Thoracic aorta endothelial cell (primary cell): ENCODE measurements at places on chromosomes 16 and 17. TPM values are rescaled to one million over a fixed set of nuclear protein-coding genes. Genes with fewer than 3 reads are reported as not detected.

C17orf67 gene
- 1.6 TPM in 2 replicates for total RNA-seq

LRRC36 gene
- 0.13 and 0.86 TPM in 2 replicates for total RNA-seq

SLC25A10 gene
- total RNA-seq: 16.2 and 23.7 TPM in 2 replicates

TEKT1 gene
- not detected in 2 replicates for total RNA-seq

SPIRE2 gene
- total RNA-seq: 1.2 and 2.2 TPM in 2 replicates

ZPBP2 gene
- not detected in 2 replicates for total RNA-seq

PPL gene
- total RNA-seq: 0.14 and 0.27 TPM in 2 replicates

SLC5A11 gene
- 0.07 TPM in 1 of 2 replicates, not detected in the other for total RNA-seq

NR1D1 gene
- total RNA-seq: 2.1 and 2.6 TPM in 2 replicates

UMOD gene
- total RNA-seq: not detected in 2 replicates

MVD gene
- 39.1 and 72.0 TPM in 2 replicates for total RNA-seq

CCL7 gene
- 0.29 and 0.53 TPM in 2 replicates for total RNA-seq

PRM3 gene
- total RNA-seq: not detected in 2 replicates

TNFRSF17 gene
- total RNA-seq: not detected in 2 replicates

KRTAP4-1 gene
- total RNA-seq: not detected in 2 replicates

CHAD gene
- not detected in 2 replicates for total RNA-seq

LITAFD gene
- total RNA-seq: not detected in 2 replicates

RAB34 gene
- total RNA-seq: 24.9 and 96.6 TPM in 2 replicates

CD300H gene
- not detected in 2 replicates for total RNA-seq

STX8 gene
- 65.7 and 77.7 TPM in 2 replicates for total RNA-seq

SLC35G6 gene
- total RNA-seq: not detected in 2 replicates

CHST5 gene
- not detected in 2 replicates for total RNA-seq

CRLF3 gene
- 29.7 and 33.7 TPM in 2 replicates for total RNA-seq

SOCS1 gene
- total RNA-seq: 0.43 and 2.1 TPM in 2 replicates

C16orf86 gene
- 1.1 and 2.0 TPM in 2 replicates for total RNA-seq

TBC1D3 gene
- total RNA-seq: not detected in 2 replicates

ABCC6 gene
- total RNA-seq: under 0.01 and 0.57 TPM in 2 replicates

RECQL5 gene
- total RNA-seq: 20.2 and 20.8 TPM in 2 replicates

KRTAP2-1 gene
- total RNA-seq: not detected in 2 replicates

CHST6 gene
- total RNA-seq: 0.40 and 1.3 TPM in 2 replicates

CCL8 gene
- total RNA-seq: not detected in 2 replicates

MPP2 gene
- 0.66 and 1.8 TPM in 2 replicates for total RNA-seq

HSD17B1 gene
- total RNA-seq: 0.53 and 0.57 TPM in 2 replicates

NKIRAS2 gene
- total RNA-seq: 47.7 and 48.0 TPM in 2 replicates

EVI2B gene
- 2.0 and 2.5 TPM in 2 replicates for total RNA-seq

MT3 gene
- total RNA-seq: not detected in 2 replicates

TMED6 gene
- total RNA-seq: 0.13 and 0.14 TPM in 2 replicates

KRT9 gene
- total RNA-seq: not detected in 2 replicates

CRISPLD2 gene
- 0.07 and 0.13 TPM in 2 replicates for total RNA-seq

SENP3 gene
- total RNA-seq: 66.1 and 78.8 TPM in 2 replicates

HSD3B7 gene
- 3.7 and 4.7 TPM in 2 replicates for total RNA-seq

MMP28 gene
- 2.5 and 4.0 TPM in 2 replicates for total RNA-seq
